Posterior vena cava (tissue), 2 donors: ENCODE measurements at places on chromosomes 6 and 20. TPM values are rescaled to one million over a fixed set of nuclear protein-coding genes. Genes with fewer than 3 reads are reported as not detected.

Gene SAMD10
- total RNA-seq = 1.5 TPM

Gene CST1
- not detected for total RNA-seq

Gene ZNF337
- total RNA-seq = 10.1 TPM

Gene STMND1
- not detected for total RNA-seq

Gene POM121L2
- not detected for total RNA-seq

Gene GPR63
- total RNA-seq = 0.56 TPM

GRCh38 chr20:7113577-7114466 lies 346.3 kb downstream of the BMP2 start:
- no peak for DNase-seq

DNA sequence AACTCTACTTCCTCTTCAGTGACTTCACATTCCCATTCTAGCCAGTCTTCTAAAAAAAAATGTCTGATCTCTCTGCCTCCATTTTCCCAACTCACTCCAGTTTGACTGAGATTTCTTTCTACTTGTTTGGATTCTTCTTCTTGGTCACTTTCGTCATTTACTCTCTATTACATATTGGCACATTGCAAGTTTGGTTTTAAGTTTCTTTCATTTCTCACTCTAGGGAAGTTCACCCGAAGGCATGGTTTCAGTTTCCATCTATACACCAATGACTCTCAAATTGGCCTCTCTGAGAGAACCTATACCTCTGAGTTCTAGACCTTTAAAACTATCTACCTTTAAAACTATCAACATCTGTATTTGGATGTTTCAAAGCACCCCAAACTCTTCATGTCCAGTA lies 51.3 kb downstream of the CD109 start:
- no peak for DNase-seq

GRCh38 chr6:12748411-12748810 lies 31.8 kb downstream of the PHACTR1 start:
- no peak for DNase-seq

DNA sequence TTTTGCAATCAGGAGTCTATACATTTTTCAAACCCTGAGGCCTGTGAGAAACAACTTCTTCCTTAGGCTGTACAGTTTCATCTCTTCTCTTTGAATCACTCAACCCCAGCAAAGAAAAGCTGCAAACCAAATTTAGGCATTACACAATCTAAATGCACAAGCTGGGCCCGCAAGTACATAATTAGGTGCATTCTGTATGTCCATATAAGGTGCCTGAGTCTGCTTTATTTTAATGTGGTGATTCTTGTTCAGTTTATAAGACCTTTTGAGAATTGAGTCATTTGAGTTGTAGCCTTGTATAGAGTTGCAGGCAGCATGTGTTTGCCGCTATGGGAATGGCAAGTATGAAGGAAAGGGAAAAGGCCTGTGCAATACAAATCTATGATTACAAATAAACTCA lies 709.6 kb upstream of the MARCKS start:
- no peak for DNase-seq

GRCh38 chr6:149999636-150000035 lies 25.7 kb downstream of the RAET1L start:
- no peak for DNase-seq

DNA sequence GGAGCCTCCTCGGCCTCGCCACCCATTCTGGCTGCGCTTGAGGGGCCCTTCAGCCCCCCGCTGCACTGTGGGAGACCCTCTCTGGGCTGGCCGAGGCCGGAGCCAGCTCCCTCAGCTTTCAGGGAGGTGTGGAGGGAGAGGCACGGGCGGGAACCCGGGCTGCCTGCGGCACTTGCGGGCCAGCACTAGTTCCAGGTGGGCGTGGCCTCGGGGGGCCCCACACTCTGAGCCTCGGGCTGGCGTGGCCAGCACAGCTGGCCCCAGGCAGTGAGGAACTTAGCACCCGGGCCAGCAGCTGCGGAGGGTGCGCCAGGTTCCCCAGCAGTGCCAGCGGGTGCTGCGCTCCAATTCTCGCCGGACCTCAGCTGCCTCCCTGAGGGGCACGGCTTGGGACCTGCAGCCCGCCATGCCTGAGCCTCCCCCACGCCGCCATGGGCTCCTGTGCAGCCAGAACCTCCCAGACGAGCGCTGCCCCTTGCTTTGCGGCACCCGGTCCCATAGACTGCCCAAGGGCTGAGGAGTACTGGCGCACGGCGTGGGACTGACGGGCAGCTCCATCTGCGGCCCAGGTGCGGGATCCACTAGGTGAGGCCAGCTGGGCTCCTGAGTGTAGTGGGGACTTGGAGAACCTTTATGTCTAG lies 6.5 kb downstream of the MUC22 start:
- no peak for DNase-seq

- peak; percentile 88 for DNase-seq
These were observed 1.1 kb downstream of the RNASET2 start for GRCh38 chr6:166955121-166955864.

- no peak for DNase-seq
These were observed 76.0 kb downstream of the MKKS start for GRCh38 chr20:10357974-10358373.

GRCh38 chr6:78611886-78612480 lies 255.4 kb upstream of the IRAK1BP1 start:
- no peak for DNase-seq
